ENCODE measurements at places on chromosomes 11 and 22.
A peak's percentile ranks its signal among the peaks of the same experiment; 100 is the strongest.

DNA sequence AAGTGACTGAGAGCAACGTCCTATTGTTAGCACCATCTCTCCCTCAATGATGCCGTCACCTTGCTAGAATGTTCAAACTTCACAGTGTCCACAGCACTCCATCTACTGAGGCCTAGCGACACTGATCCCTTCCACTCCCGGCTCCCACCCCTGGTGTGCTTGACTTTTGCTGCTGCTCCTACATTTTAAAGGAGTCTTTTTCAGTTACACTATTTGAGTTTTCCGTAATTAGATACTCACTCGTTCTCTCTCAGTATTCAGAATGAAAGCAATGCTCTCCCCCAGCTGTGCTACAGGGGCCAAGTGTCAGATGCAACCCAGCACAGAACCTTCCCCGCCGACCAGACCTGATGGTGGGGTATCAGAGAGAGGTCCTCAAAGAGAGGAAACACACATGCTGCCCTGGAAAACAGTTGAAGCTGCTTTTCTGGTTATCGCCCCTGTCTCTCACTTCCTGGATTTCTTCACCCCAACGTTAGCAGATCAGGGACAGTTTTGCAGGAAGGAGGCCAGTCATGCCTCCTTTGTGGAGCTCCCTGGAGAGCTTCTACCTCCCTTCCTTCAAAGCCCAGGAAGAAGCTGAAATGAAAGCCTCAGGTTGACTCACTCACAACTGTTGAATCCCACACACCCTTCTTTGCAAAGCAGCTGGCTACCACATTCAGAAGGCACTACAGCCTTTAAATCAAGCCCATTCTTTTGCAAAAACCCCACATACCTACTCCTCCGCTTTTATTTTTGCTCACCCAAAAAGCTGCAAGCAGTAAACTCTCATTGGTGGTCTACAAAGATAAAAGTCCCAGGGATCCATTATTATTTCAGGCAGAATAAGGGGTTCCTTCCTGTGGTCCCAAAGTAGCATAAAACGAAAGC is 23.5 kb downstream of the LARGE1 start:
- DNase-seq: no peak

GRCh38 chr11:8987446-8987845 is 16.4 kb downstream of the NRIP3 start:
- DNase-seq: no peak

- DNase-seq: peak; percentile 48
These were observed 379 bp upstream of the SLC3A2 start for GRCh38 chr11:62880231-62880802.

DNA sequence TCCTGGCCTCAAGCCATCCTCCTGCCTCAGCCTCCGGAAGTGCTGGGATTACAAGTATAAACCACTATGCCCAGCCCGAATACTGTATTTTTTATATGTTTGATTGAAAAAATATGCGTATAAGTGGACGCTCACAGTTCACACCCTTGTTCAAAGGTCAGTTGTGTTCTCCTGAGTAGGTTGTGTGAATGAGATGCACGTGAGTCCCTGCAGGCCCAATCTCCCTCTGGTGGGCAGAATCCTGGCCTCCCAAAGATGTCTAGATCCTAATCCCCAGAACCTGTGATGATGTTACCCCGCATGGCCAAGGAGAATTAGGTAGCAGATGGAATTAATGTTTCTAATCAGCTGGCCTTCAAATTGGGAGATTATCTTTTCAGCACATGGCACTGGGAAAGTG is 41.9 kb downstream of the CTTN start:
- DNase-seq: no peak

DNA sequence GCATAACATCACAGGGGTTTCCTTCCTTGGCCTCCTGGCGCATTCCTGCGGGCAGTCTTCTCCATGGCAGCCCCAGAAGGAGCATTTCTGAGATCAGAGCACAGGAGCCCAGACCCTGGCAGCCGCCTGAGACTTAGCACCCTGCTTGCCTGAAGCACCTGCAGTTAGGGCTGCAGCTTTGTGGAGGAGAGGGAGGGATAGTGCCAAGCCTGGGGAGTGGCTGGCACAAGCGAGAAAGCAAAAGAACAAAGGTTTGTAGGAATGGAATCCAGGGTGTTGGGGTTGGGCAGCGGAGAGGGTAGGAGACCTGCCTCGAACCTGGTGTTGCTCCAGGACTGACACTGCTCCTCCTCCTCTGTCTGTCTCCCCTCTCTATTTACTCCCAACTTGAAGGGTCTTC is 66.9 kb downstream of the SCN3B start:
- DNase-seq: no peak

DNA sequence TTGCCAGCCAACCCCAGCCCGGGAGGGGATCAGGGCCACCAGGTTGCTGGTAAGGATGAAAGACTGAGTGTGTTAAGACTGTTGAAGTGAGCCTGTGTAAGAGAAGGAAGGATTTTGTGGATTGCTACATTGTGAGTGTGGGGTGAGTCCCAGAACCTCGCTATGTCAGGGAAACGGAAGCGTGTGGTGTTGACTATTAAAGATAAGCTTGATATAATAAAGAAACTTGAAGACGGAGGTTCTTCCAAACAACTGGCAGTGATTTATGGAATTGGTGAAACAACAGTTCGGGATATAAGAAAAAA is 627 bp downstream of the JRKL start:
- no peak for DNase-seq

DNA sequence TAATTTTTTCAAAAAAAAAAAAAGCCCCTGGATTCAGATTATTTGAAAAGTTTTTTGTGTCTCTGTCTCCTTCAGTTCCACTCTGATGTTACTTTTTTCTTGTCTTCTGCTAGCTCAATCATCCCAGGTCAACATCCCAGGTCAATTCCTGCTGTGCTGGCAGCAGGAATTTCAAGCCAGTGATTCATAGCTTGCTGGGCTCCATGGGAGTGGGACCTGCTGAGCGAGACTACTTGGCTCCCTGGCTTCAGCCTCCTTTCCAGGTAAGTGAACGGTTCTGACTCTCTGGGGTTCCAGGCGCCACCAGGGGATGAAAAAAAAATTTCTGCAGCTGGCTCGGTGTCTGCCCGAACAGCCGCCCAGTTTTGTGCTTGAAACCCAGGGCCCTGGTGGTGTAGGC is 31.4 kb downstream of the PLAAT5 start:
- no peak for DNase-seq

DNA sequence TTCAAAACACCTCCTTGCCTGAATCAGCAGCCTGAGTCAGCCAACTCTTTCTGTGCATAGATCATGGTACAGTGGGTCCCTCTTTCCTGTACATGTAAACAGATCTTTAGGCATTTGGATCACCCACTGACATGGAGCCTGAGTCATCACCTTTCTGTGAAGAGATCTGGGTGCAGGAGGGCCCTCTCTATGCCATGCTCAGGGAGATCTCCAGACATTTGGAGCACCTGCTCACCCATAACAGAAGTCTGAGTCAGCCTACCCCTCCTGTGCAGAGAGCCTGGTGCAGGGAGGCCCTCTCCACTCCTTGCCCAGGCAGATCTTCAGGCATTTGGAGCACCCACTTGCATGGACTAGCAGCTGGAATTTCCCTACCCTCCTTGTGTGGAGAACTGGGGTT is 56.2 kb upstream of the GLYAT start:
- DNase-seq: no peak

- peak; percentile 53 for DNase-seq
These were observed 59.2 kb upstream of the ATXN10 start for GRCh38 chr22:45612451-45612901.

GRCh38 chr11:124835918-124836317 is 29.3 kb upstream of the ROBO3 start:
- DNase-seq: no peak

DNA sequence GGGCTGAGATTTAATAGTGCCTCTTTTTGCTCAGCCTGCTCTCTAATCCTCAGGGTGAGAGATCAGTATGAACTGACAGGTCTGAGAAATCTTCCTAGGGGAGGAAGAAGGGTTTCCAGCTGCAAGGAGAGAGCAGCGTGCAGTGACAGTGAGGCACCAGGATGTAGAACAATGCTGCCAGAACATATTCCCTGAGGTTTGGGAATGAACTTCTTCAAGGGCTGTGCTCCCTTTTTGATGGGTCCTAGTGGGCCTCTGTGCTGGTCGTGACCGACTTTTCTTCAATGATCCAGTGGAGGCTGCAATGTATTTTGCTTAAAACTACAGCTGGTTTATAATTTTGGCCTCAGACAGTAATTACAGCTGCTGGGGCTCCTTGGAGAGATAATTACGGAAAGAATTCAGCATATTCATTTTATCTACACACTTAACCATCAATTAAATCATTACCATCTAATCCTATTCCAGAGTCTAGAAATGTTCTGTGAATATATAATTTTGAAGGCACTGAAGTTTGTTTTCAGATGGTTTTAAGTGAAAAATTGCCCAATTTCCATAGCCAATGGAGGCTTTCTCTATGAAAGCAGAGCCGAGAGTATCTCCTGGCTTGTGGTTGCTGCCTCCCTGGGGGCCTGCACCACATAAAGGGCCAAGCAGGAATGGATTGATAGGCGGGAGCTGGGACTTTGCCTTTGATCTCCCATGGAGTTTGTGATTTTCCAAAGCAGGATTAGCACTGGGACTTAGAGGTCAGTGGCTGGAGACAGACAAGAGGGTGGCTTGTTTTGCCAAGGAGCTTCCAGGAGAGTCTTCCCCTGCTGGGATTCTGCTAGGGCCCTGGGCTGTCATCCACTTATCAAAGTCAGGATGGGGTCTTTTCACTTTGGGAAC is 41.0 kb upstream of the OLFML1 start:
- no peak for DNase-seq

DNA sequence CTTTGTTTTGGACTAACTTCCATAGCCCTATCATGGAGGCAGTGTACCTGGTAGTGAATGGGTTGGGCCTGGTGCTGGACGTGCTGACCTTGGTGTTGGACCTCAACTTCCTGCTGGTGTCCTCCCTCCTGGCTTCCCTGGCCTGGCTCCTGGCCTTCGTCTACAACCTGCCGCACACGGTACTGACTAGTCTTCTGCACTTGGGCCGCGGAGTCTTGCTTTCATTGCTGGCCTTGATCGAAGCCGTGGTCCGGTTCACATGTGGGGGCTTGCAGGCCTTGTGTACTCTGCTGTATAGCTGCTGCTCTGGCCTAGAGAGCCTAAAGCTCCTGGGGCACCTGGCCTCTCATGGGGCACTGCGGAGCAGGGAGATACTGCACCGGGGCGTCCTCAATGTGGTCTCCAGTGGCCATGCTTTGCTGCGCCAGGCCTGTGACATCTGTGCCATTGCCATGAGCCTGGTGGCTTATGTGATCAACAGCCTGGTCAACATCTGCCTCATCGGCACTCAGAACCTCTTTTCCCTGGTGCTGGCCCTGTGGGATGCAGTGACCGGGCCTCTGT is 846 bp downstream of the RNF26 start:
- DNase-seq: no peak

DNA sequence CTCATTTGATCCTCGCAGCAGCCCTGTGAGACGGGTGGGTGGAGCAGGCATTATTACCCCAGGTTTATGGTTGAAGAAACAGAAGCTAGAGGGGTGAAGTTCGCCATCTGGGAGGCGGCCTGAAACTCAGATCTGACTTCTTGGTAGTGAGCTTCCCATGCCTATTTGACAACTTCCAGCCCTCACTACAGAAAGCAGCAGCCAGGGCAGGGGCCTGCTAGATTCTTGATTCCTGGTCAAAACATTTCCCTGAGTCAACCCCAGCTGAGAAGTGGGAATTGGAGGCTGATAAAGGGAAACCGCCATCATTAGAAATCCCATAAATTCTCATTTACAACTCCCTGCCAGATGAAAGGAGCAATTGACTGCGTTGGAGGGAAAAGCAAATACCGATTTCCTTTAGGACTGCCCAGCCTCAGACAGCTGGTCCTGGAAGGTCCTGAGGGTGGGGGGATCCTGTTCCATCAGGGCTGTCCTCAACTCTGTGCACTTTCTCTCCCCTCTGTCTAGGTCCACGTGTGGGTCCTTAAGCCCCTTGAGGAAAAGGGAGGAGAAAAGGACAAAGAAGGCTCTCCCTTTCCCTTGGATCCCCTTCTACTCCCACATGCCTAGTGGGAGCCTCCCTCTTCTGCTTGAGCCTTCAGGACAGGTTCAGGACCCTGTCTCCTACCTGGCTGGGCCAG is 10.2 kb upstream of the NECTIN1 start:
- DNase-seq: no peak

DNA sequence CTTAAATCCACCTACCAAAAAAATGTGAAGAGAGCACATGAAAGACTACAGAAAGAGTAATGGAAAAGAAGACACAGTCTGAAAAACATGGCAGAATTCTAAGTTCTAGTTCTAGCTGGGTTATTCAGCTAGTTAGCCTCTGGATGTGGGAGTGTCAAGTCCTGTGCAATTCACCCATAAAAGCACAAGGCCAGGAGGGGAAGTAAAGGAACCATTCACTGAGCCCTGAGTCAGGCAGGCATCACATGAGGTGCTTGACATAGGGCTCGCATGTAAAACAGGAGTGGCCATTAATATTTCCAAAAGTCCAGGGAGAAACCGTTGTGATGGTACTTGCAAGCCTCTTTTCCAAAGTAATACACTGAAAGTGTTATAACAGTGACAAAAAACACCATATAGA is 103.7 kb downstream of the GAB2 start:
- no peak for DNase-seq

DNA sequence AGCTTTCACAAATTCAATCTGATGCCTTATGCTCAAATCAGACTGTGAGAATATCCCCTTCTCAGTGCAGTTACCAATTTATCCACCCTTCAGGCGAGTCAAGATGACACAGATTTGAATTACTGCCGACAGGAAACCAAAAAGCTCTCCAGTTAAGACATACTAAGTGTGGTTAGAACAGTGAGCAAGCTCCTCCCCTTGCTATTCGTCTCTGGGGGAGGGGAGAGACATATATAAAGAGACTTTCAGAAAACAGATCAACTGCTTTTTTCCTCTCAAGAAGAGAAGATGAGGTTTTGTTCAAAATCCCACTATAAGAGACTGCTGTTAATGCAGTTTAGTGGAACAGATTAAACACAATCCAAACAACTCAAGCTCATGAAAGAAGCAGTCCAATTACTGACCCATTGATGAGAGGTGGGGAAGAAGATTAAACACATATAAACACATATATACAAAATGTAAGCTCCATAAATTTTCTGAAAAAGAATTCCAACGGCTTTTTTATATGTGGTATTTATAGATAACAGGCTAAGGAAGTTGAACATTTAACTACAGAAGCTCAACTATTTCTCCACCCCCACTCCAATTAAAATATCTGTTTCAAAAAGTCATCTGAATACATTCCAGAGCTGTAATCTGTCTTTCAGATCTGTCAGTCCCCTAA is 102.7 kb downstream of the MRTFA start:
- peak; percentile 90 for DNase-seq
